ENCODE measurements at places on chromosomes 5 and 9. TPM values are rescaled to one million over a fixed set of nuclear protein-coding genes. Genes with fewer than 3 reads are reported as not detected.

DNA sequence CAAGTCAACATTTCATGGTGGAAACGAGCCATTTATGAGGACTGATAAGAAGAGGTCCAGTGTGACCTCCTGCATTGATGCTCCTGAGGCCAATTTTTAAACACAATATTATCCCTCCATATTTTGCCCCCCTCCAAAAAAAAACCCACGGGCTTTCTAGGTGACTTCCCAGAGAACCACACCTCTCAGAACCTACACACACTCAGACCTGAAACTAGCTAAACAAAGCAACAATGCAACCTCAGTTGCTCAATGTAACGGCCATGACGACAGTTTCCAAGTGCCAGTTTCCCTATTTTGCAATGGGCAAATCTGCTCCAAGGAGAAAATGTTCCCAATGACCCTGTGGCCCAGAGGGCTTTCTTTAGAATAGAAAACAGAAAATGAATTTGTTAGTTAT is 3.5 kb downstream of the NRG2 start:
- DNase-seq, result no peak

DNA sequence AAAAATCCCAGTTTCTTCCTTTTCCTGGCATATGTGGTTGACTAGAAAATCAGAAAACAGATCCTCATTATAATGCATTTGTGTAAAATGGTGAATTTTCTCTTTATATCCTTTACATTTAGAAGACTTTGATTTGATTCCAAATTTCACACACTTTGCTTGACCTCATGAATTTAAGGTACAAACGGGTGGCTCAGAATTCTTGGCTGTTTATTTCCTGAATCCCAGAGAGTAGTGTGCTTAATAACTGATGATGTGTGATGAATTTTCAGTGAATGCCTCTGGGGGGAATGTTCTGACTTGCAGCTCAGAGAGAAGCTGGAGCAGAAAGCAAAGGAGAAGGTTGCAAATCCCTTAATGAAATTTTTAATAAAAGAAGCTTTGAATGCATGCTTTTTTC is 126.8 kb downstream of the SPATA31D1 start:
- DNase-seq, result no peak

DNA sequence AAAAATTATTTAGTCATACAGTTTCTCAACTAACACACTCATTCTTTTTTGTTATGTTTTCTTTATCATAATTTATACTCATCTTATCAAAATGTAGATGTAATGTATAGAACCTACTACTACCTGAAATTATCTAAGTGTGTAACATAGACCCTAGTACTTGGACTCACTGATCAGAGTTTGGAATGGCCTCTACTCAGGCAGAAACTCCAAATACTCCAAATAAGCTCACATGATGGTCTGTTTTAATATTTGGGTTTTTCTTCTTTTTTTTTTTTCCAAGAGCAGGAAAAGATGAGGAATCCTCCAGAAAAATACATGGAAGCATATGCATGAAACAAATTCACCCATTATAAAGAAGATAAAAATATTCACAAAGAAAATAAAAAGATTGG is 126.3 kb downstream of the PDE4D start:
- no peak for DNase-seq

GRCh38 chr9:122180633-122181032 is 20.9 kb downstream of the MORN5 start:
- DNase-seq, result no peak

DNA sequence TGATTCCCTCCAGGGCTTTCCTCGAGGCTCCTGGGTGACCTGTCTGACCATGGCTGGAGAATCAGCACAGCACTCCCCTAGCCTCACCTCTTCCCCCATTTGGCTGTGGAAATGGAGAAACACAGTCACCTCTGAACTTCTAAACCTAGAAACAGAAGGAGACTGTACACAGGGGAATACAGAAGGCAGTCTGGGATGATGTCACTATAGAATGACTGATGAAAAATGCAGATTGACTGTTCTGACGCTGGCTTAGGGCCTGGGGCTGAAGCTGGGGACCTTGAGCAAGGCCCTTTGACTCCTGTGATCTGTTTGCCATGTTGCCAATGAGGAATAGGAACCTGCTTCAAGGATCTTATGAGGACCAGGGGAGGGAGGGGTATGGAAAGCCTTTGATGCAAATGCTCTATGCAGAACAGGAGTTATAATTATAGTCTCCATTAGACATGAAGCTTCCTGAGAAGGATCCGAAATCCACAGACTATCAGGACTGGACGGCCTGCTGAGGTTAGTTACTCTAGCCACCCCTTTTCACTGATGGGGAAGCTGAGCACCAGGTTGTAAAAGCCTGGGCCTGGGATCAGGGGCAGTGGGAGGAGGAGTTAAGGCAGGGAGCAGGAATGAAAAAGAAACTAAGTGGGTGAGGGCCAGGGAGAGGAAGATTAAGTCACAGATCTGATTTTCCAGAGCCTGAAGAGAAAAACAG is 24.4 kb upstream of the ANXA6 start:
- DNase-seq, result no peak

DNA sequence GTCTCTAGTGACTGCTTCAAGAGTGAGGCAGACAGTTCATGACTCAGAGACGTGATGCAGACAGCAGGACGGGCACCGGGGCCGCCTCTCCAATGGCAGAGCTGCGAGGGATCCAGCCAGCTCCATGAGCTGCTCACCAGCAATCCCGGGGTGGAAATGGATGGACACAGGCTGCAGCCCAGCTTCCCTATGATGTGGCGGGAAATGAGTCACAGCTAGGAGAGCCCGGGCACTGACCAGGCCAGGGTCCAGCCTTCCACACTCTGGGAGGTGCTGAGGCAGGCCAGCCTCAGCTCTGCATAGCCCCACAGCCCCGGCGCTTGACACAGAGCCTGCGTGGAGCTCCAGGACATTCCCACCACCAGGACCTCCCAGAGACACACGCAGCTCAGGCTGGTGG is 244.8 kb upstream of the IRX2 start:
- peak; percentile 57 for DNase-seq

SOHLH1 gene
- total RNA-seq, result not detected
